ENCODE measurements at places on chromosomes 1 and 21.

DNA sequence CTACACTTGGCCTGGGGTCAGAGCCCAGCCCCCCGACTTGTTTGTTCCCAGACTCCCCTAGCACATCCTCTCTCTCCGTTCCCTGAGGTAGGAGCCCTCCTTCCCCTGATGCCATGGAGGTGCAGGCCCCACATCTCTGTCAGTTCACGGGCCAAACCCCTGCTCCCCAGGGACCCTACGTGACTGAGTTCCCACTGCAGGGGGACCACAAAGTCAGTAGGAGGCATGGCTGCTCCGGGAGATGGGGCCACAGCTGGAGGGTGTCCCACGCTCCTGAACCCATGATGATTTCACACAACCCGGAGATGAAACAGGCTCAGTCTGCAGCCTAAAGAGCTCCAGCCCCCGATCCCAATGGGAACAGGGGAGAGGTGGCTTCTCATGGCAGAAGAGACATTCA is 272.2 kb downstream of the NPHP4 start:
- peak; percentile 10 for DNase-seq

GRCh38 chr21:29155118-29155932 is 24.9 kb downstream of the MAP3K7CL start:
- DNase-seq, result no peak

GRCh38 chr1:22321917-22322316 is 129.7 kb upstream of the ZBTB40 start:
- DNase-seq, result no peak

GRCh38 chr1:228009828-228010775 is 3.3 kb downstream of the WNT3A start:
- peak; percentile 44 for DNase-seq

GRCh38 chr1:110106013-110106941 is 6.0 kb upstream of the UBL4B start:
- peak; percentile 77 for DNase-seq

GRCh38 chr21:26966649-26967061 is 233 bp downstream of the ADAMTS5 start:
- DNase-seq, result no peak

DNA sequence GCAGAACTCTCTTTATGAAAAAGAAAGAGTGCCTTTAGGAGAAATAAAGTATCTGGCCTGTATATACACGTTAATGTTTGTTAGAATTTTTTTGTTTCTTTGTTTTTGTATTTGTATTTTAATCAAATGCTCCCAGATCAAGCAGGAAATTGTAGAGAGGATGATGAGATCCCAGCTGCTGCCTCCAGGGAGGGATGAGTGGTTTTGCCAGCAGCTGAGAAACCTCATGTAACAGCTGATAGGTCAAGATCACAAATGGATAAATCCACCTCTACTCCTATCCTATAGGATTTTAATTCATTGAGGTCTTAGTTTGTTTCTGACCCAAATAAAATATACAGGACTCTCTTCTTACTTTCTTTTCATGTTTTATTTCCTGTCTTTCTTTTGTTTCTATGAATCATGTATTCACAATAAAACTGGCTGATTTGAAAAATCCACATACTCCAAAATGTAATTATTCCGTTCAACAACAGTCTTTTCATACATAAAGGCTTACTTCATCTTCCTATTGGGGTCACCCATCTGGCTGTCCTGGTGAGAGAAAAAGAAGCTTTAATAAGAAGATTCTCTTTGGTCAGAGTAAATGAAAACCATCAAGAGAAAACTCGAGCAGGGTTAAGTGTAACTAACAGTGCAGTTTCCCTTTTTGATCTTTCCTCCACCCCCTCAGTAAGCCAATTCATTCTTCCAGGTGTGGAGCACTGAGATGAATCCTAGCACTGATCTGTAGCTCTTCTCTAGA is 129.3 kb upstream of the PLPPR5 start:
- DNase-seq, result no peak

DNA sequence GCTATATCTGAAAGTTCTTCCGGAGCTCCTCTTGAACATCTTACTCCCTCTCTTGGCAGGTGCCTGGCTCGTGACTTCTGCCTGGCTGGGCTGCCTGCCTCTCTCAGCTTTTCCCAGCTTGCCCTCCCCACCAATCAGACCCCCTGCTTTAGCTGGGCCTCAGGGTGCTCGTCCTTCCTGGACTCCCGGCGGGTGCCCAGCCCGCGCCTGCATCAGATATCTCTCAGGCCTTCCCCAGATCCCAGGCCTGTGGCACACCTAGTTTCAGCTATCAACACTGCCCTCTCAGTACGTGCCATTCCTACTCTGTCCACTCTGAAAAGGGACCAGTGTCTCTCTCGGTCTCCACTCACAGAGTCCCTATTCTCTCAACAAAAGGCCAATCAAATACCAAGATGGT is 96.5 kb upstream of the CLDN14 start:
- DNase-seq, result no peak

GRCh38 chr1:15703562-15703961 is 19.4 kb downstream of the PLEKHM2 start:
- DNase-seq, result no peak

Measured in activated CD8-positive, alpha-beta memory T cell treated with anti-CD3 and anti-CD28 coated beads, Interleukin-2, amount 50 U/mL, for 48 hours (primary cell).